ENCODE measurements at places on chromosomes 1 and 21.

DNA sequence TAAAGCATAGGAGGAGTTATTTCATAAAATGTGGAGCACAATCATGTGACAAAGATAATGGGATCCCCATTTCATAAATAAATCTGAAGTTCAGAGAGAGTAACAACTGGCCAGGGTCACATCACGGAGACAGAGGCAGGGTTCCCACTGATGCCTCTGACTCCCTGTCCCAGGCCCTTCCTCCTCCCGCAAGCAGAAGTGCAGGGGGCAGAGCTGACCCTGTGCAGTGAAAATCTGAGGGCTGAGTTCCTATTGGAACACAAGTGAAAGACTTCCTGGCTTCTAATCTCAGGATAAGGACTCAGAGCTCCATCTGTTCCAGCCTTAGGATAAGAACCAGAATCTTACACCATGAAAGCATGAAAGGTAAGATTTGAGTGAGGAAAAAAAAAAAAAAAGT, 22.0 kb downstream of the SELL start:
- no peak for DNase-seq

GRCh38 chr21:30695956-30696355, 22.6 kb downstream of the KRTAP21-3 start:
- DNase-seq: no peak

GRCh38 chr1:43832255-43832654, 101.3 kb upstream of the ARTN start:
- DNase-seq: no peak

GRCh38 chr1:241638909-241639622, 1.1 kb downstream of the CHML start:
- DNase-seq: no peak

GRCh38 chr1:172764378-172764777, 105.5 kb downstream of the FASLG start:
- DNase-seq: no peak

GRCh38 chr1:184684285-184685074, 70.2 kb downstream of the EDEM3 start:
- no peak for DNase-seq

- DNase-seq: no peak
These were observed 4.4 kb upstream of the SERTAD4 start for GRCh38 chr1:210228158-210228557.

DNA sequence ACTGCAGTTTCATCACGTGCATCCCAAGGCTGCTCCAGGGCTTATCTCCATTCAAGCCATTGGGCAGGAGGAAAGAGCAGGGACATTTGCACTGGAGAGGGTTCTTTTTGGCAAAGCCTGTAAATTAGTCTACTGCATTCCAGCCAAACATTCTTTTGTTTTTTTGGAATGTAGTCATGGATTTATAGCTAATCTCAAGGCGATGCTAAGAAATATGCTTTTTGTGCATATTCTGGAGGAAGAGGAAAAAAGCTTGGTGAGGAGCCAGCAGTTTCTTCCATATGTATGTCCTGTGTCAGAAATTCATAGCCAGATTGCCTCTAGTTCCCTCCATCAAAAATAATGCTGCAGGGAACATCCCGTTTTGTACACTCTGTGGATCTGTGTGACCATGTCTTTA, 221.4 kb downstream of the BACH1 start:
- no peak for DNase-seq

- DNase-seq: peak; percentile 20
These were observed 34.9 kb downstream of the CHML start for GRCh38 chr1:241605146-241605805.

GRCh38 chr1:224874775-224875174, 54.7 kb upstream of the DNAH14 start:
- DNase-seq: peak; percentile 19
